ENCODE measurements at places on chromosomes 1 and 21.
A peak's percentile ranks its signal among the peaks of the same experiment; 100 is the strongest.

- DNase-seq: no peak
These were observed 26.5 kb downstream of the RIPPLY3 start for GRCh38 chr21:37032877-37033471.

DNA sequence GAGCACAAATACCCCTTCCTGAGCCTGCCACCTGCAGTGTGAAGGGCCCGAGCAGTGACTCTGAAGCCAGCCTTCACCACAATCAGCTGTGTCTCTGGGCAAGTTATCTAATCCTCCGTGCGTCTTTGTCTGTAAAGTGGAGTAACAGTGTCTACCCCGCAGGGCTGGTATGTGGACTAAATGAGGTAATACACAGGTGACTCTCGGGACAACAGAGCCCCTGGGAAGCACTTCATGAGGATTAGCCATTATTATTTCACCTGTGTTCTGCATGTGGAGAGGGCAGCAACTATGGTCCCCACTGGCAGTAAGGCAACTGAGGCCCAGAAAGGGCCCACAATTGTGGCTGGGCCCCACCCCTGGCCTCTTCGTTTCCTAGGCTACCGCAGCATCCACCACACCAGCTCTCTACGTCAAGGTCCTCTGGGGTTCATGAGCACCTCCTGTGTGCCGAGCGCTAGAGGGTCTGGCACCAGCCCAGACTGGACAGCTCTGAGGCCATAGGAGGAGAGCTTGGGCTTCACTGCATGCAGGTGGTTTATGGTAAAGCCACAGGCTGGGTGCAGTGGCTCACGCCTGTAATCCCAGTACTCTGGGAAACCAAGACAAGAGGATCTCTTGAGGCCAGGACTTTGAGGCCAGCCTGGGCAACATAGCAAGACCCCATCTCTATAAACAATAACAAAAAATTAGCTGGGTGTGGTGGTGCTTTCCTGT lies 41.3 kb upstream of the LRP8 start:
- no peak for DNase-seq

DNA sequence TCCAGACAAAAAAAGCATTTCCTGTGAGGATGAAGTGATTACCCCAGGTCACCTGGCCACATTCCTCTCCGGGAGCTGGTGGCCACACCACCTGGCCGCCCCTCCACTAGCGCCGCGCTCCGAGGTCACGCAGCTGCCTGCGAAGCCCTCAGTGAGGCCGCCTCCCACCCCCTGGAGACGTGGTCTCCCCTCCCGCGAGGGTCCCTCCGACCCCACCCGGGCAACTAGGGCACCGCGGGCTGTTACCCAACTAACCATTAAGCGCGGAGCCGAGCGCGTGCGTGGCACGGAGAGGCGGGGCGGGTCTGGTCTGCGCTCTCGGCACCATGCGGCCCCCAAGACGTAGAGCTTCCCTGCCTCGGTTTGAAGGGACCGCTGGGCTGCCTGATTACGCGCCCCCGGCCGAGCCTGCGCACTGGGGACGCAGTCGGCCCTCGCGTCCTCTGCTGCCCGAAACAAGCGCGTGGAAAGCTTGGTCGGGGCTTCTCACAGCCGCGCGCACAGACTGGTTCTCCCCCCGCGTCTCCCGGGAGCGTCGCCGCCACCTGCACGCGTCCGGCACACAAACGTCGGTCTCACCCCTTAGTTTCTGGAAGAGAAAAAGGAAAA lies 106.5 kb downstream of the SLC16A1 start:
- no peak for DNase-seq

- DNase-seq: no peak
These were observed at the start of gene NBPF3 for GRCh38 chr1:21439721-21440629. Gene NBPF3 (plus strand): TSS chr1:21440137. CDS start chr1:21445087, 4,950 bp downstream.

- no peak for DNase-seq
These were observed 615.5 kb downstream of the AJAP1 start for GRCh38 chr1:5269901-5270300.

DNA sequence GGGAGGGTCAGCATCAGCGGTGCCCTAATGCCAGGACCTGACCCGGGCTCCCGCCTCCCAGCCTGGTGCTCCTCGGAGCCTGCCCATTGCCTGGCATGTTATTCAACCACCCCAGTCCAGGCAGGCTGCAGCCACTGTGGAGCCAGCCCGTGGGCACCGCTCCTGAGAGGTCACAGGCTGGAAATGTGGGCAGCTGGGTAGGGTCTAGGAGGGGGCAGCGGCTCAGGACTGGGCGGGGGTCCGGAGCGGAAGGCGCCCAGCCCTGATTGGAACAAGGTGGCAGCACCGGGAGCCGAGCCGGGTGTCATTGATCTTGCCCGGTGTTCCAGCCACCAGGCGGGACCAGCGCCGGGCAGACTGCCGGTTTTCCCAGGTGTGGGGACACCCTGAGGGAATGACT lies 12.7 kb upstream of the RUNX3 start:
- no peak for DNase-seq

GRCh38 chr1:176225911-176226310 lies 18.8 kb upstream of the COP1 start:
- no peak for DNase-seq

DNA sequence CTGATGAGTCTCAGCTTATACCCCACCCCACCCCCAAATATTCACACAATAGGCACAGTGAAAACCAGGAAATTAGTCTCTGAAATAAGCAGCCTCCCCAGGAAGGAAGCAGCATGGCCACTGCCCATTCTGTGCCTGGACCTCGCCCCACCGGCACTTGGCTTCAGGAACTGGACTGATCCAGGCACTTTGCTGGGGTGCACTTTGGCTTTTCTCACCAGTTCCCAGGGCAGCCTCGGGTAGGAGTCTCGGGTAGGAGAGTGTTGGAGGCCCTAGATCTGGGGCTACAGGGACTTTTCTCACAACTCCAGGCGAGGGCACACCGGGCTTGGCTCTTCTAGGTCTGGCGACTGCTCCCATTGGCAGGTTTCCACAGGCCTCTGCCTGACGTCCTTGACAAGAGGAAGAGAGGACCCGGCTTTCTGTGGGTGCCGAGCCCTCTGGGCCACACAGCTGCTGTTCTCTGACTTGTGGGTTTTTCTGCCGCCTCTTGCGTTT lies 18.7 kb downstream of the ADARB1 start:
- DNase-seq: no peak

GRCh38 chr1:199685369-199685768 lies 342.1 kb upstream of the NR5A2 start:
- no peak for DNase-seq

GRCh38 chr1:207787776-207788175 lies 35.9 kb downstream of the CD46 start:
- DNase-seq: no peak

DNA sequence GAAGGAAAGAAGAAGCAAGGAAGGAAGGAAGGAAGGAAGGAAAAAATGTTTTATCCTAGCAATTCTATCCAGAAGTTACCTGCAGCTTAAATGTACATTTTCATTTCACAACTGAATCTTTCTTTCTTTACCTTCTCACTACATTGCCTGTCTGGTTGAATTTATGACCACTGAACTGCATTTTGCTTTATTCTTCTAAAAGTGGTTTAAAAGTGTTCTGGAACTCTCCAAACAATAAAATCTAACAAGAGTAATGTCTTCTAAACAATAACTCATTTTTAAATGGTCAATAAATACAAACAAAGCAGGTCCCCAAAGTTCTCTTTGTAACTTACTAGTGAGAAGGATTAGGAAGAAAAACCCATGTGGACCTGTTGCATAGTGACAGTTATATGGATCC lies 587.5 kb upstream of the NEGR1 start:
- DNase-seq: no peak

- no peak for DNase-seq
These were observed 41.9 kb downstream of the LUZP1 start for GRCh38 chr1:23126801-23127200.

- no peak for DNase-seq
These were observed 228.5 kb upstream of the AJAP1 start for GRCh38 chr1:4425892-4426291.

- DNase-seq: no peak
These were observed 124.4 kb upstream of the PTBP2 start for GRCh38 chr1:96597218-96597617.

DNA sequence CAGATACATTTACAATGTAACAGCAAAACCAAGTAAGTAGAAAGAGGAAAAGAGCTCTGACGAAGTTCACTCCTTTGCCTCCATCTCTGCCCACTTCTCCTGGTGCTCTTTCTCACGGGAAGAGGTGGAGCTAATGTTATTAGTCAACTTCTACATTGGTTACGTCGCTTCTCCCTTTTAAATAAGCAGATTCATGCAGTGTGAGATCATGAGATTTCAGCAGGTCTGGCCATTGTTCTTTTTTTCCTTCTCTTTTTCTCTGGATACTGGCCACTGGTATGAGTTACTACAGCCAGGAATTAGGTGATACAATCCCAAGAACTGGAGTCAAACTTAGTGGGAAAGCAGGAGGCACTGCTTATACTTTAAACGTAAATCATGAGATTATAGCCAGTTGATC lies 207.1 kb downstream of the AKT3 start:
- no peak for DNase-seq

DNA sequence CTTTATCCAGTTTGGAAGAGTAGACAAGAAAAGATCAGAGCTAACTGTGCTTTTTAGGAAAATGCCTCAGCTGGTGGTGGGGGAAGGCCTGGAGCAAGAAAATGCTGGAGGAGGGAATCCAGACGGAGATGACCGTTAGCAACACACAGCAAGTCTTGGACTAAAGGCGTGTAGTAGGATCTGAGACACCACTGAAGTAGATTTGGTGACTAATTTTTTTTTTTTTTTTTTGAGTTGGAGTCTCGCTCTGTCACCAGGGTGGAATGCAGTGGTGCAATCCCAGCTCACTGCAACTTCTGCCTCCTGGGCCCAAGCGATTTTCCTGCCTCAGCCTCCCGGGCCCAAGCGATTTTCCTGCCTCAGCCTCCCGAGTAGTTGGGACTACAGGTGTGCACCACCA lies 41.2 kb downstream of the LPAR3 start:
- DNase-seq: no peak

- no peak for DNase-seq
These were observed 16.1 kb upstream of the FCAMR start for GRCh38 chr1:206986402-206986801.

DNA sequence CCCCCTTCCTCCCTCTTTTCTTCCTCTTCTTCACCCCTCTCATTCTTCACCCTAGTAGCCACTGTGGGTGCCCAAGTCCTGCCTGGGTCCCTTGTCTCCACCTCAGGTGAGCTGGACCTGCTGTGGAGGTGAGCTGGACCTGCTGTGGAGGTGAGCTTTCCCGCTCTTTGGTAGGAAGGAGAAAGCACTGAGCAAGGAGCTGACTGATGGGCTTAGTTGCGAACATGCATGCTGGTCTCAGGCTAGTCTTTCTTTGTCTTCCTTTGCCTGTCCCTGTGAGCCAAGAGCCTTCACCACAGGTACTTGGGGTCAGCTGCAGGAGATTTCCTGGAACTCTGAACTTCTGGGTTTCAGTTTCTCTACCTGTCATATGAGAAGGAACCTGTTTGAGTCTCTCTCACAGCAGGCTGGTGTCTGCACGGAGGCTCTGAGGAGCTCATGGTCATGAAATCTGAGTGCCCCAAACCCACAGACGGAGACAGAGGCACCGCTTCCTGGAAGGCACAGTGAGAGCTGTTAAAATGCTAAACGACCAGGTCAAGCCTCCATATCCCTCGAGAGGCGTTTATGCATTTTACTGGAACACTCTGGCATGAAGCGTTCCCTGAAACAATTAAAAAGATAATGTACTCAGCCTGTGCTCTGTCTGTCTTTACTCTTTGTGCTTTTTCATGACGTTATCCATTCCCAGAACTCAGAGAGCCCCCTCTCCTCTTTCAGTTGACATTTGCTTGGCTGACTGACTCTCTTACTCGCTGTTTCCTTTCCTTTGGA lies 69.5 kb downstream of the RHOU start:
- DNase-seq: no peak

DNA sequence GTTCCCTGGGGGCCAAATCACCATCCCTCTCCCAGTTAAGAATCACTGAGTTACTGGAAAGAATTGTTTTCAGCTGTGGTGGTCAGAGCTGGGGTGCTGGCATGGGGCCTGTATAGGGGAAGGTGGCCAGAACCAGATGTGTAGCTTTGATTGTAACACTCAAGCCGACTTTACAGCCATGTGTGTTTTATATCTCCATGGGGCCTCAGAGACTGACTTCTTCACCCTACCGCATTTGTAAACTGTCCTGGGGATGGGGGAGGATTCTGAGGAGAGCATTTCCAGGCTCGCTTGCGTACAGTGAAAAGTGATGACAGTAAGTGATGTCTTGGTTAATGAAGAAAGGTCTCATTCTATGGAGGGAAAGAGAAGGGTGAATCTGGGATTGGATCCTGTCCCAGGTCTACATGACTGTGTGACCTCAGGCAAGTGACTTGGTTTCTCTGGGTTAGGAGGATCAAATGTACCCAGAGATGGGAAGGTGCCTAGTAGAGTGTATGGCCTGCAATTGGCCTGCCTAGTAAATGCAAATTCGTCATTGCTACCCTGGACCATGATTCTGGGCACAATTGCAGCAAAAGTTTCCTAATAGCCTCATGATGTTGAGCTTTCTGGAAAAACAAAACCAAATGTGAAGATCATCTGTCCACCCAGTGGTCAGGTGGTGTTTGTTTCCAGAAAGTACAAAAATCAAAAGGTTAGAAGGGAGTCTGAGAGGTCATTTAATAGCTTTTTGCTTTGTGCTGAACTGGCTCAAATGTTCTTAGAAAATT lies 49.7 kb upstream of the RCC2 start:
- DNase-seq: no peak

- no peak for DNase-seq
These were observed 3.2 kb upstream of the B3GALT2 start for GRCh38 chr1:193189442-193190095.

DNA sequence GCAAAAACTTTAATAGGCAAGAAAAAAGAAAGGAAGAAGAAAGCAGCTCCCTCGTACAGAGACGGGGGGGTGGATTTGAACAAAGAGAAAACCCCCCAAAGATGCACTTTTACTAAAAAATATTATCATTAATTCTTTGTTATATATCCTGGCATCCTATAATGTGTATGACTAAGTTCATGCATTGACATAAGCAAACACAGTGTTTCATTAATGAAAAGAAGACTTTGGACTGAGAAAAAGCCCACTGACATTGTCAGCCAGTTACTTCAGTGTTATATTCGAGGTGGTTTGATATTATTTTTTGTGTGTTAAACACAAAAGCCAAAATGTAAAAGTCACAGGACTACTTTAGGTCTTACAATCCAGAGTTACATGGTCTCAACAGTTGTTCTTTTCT lies 110.1 kb upstream of the DPYD start:
- no peak for DNase-seq

DNA sequence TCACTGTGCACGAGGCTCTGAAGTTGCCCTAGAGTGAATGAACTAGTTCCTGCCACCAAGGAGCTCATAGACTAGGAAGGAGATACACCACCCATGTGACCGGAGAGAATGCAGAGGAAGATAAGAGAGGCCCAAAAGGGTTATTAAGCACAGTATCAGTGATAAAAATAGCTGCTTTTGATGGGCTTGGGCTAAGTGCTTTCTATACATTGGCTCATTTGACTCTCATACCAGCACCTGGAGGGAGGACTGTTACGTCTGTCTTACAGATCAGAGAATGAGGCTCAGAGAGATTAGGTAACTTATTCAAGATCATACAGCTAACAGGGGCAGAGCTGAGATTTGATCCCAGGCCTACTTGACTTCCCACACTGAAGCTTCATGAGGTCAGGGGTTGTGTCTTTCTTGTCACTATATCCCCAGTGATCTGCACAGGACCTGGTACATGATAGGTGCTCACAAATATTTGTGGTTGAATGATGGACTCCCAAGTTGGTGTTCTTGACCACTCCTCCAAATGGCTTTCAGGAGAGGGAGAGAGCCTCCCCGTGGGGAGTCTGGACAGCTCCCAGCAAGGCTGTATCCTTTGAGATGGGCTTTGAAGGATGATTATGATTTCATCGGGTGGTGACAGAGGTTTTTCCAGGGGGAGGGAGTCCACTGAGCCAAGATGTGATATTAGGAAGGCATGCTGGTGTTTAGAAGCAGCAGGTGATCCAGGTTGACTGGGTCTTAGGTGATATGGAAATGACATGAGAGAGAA lies 14.4 kb downstream of the PPFIA4 start:
- DNase-seq: peak; percentile 53

Data from Jurkat, Clone E6-1 (cell line).